ENCODE measurements at places on chromosomes 1 and 21. TPM values are rescaled to one million over a fixed set of nuclear protein-coding genes. Genes with fewer than 3 reads are reported as not detected.

KCNE1 gene
- total RNA-seq = 0.68 TPM

SYT14 gene
- total RNA-seq = 4.1 TPM

DNA sequence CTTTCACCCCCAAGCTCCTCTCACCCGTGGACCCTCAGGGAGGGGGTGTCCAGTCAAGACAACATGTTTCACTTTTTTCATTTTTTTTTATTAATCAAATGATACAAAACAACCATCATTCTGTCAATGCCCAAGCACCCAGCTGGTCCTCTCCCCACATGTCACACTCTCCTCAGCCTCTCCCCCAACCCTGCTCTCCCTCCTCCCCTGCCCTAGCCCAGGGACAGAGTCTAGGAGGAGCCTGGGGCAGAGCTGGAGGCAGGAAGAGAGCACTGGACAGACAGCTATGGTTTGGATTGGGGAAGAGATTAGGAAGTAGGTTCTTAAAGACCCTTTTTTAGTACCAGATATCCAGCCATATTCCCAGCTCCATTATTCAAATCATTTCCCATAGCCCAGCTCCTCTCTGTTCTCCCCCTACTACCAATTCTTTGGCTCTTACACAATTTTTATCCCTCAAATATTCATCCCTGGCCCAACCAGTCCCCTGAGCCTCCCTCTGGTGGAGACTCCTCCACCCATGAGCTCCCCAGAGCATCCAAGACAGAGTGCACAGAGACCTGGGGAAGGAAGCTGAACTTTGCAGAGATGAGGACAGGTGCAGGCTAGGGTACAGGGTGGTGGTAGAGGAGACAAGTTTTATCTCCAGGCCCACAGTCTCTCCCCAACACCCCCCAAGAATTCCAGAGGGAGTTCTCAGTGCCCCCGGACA lies 1.4 kb upstream of the S100A16 start:
- DNase-seq = no peak

GRCh38 chr1:86757272-86757984 lies 53.1 kb downstream of the SH3GLB1 start:
- DNase-seq = no peak

DNA sequence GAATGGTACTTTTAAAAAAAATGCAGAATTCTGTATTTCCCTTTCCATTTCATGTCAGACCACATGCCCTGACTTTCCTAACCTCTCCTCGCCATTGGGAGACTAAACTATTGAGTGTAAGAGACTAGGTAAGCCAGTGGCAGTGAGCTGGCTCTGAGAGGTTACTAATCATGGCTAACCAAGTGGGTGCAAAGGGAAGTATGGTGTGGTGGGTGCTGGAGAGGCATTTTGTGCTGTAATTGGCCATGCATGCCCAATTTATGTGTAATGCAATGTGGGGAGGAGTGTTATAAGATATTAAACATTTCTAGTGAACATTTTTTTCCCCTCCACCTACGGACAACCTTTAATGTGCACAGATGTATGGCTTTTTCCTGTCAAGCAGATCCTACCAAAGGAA lies 190.1 kb downstream of the LMO4 start:
- no peak for DNase-seq

GRCh38 chr1:64956010-64956640 lies 10.2 kb downstream of the JAK1 start:
- no peak for DNase-seq

BCAS2 gene
- total RNA-seq = 57.5 TPM

- DNase-seq = no peak
Measured at GRCh38 chr1:212752252-212752933, 39.2 kb downstream of the NSL1 start.

GRCh38 chr1:221783936-221784335 lies 42.0 kb upstream of the DUSP10 start:
- no peak for DNase-seq

GRCh38 chr1:57536749-57537423 lies 113.0 kb upstream of the DAB1 start:
- no peak for DNase-seq

- no peak for DNase-seq
Measured at GRCh38 chr1:215793180-215793579, 226.1 kb downstream of the KCTD3 start.

IFI44L gene
- 0.05 TPM for total RNA-seq

GRCh38 chr21:35427320-35428000 lies 378.4 kb upstream of the RUNX1 start:
- no peak for DNase-seq

ANKRD65 gene
- 0.89 TPM for total RNA-seq

EXTL1 gene
- total RNA-seq = 7.6 TPM

GRCh38 chr1:46526013-46526690 lies 25.3 kb downstream of the KNCN start:
- no peak for DNase-seq

- no peak for DNase-seq
Measured at GRCh38 chr1:17218939-17219338, 14.0 kb downstream of the PADI1 start.

C8A gene
- not detected for total RNA-seq

DNA sequence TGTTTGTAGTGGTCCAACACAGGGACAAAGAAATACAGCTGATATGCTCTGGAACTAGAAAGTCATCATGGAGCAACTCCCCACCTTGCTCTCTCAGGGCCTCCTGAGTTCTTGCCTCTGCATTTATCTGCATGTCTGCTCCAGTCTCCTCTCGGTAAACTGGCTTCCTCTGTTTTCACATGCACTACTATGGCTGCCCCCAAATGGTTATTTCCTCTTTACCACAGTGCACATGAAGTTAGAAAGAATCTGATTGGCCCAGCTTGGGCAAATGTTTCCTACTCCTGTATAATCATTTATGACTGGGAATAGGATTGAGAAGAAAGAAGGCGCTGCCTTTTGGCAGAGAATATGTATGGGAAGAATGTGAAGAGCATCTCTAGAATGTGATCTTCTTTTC lies 16.5 kb upstream of the PSMB2 start:
- no peak for DNase-seq

KRTAP10-6 gene
- total RNA-seq = not detected

GRCh38 chr1:1144843-1145546 lies 28.7 kb upstream of the TTLL10 start:
- no peak for DNase-seq

ADAMTS4 gene
- 4.8 TPM for total RNA-seq

DNA sequence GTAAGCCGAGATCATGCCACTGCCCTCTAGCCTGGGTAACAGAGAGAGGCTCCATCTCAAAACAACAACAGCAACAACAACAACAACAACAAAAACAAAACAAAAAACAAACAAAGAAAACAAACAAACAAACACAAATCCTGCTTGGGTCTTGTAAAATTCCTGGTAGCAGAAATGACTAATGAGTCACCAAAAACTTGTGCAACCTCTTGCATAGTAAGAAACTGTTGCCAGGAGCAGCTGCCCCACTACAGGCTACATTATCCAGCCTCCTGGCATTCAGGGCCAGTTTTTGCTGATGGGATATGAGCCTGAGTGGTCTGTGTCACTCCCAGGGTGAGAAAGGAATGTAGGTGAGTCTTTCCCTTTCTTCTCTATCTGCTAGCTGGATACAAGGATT lies 245.4 kb downstream of the TNR start:
- no peak for DNase-seq

DNA sequence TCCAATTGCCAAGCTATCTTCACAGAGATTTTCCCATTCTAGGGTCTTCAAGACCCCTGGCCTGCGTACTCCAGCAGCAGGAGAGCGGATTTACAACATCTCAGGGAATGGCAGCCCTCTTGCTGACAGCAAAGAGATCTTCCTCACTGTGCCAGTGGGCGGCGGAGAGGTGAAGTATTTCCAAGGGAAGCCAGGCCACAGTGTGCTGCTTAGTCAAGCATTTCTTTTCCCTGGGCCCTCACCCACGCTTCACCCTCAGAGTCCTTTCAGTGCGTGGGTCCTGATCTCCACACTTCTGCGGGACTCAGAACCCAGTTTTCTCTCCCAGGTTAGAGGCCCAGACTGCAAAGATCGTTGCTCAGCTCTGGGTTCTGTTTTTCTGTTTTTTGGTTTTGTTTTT lies 13.1 kb downstream of the CDCA8 start:
- no peak for DNase-seq

DNA sequence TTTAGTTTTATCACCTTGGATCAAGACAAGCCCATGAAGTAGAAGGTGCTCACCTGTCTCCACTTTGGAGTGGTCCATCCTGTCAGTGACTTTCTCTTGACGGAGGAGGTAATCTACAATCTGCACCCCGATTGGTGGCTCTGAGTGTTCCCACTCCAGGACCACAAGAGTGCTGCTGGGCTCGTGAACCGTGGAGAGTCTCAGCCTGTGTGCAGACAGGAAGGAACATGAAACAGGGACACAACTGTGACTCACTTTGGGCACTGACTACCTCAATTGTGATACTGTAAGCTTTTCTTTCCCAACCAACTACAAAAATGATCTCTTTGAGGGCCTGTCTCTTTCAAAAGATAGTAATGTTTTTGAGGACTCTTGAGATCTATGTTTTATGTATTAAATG lies 280.2 kb downstream of the ASTN1 start:
- no peak for DNase-seq

DNA sequence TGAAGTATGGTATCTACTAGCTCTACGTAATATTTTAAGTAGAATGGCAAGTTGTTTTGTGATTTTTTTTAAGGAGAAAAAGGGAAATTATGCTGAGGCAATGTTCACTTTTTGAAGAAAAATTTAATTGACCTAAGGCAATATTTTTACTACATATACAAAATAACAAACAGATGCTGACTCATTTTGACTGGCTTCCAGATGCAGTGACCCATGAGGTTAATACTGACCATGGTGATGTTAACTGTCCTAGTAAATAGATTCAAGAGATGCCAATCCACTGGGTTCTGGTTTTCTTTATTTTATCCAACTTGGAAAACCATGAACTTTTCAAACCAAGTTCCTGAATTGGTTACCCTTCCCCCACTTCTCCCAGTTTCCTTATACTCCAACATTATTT lies 154.9 kb downstream of the CRB1 start:
- DNase-seq = no peak

- DNase-seq = no peak
Measured at GRCh38 chr1:210360852-210361477, 32.3 kb downstream of the HHAT start.

- no peak for DNase-seq
Measured at GRCh38 chr1:196407358-196408051, 200.7 kb downstream of the KCNT2 start.

GRCh38 chr1:202076050-202076511 lies 46.6 kb upstream of the GPR37L1 start:
- no peak for DNase-seq

GRCh38 chr1:205317311-205317917 lies 4.1 kb downstream of the NUAK2 start:
- DNase-seq = no peak

- no peak for DNase-seq
Measured at GRCh38 chr1:186155594-186155993, 219.5 kb downstream of the TPR start.

DNAJC28 gene
- 2.4 TPM for total RNA-seq

- no peak for DNase-seq
Measured at GRCh38 chr1:31299365-31299764, 2.5 kb downstream of the ZCCHC17 start.

DNA sequence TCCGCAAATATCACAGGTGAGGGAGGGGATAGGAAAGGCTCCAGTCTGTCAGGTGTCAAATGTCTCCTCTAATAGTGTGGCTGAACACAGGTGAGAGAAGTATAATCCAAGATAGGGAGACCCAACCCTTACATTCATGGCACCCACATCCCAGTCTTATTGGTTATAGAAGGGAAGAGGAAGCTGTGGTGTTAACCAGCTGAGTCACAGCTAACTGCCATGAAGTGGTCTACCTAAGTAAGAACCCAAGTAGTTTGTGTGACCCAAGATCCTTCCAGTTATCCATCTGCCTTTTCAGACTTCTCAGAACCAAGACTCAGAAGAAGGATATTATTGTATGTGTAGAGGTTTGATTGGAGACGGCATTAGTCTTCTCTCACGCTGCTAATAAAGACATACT lies 37.1 kb downstream of the DDAH1 start:
- DNase-seq = no peak
